ENCODE measurements at places on chromosomes 6 and 20.

- no peak for DNase-seq
Measured at GRCh38 chr6:4585682-4586468, 190.3 kb upstream of the CDYL start.

DNA sequence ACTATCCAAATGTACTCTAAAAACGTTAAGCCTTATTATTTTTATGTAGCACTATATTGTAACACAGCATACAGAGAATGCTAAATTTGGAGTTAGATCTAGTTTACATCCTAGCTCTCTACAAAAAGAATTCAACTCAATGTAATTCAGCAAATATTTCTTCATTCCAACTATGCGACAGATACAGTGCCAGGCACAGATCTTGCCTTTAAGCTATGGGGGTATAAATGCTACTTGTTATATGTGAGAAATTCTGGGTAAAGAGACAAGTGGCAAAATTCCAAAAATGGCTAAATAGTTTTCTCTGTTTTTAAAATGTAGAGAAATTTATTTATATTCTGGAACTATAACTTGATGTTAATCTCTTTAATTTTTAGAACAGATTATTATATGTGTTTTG, 63.2 kb downstream of the SEL1L2 start:
- no peak for DNase-seq

DNA sequence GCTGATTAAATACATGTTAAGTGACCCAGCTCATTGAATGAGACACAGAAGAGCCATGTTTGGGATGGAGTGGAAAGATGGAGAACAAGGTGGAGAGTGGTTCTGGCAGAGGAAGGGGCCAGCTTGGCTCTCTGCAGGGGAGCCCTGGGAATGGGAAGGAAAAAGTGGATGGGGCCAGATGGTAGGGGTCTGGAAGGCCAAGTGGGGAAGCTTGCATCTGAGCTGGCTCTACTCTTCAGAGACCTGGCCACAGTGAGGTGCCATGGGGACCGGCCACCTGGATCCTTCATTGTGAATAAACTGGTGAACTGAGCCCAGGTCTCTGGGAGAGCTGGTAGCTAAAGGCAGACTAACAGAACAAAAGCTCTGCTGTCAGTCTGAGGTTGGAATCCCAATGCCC, 48.9 kb upstream of the SIRPA start:
- DNase-seq: no peak

- no peak for DNase-seq
Measured at GRCh38 chr6:23213193-23213592, 643.8 kb downstream of the HDGFL1 start.

DNA sequence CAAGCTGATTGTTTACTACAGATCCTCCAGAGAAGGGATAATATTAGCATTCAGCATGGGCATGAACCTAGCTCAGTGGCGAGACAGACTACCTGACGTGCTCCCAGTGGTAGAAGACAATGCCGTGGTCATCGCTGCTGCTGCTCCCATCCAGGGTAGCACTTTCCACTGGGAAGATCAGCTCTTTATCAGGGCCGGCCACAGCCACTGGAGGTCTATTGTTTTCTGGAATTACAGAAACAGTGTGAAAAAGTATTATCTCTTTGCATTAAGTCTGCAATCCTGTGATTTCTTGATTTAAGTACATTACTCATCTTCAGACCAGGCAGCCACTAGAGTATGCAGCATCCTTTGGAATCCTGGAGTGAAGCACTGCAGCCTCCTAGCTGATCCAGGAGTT, 75.0 kb downstream of the ALDH5A1 start:
- no peak for DNase-seq

- no peak for DNase-seq
Measured at GRCh38 chr6:134474955-134475354, 157.0 kb upstream of the SGK1 start.

DNA sequence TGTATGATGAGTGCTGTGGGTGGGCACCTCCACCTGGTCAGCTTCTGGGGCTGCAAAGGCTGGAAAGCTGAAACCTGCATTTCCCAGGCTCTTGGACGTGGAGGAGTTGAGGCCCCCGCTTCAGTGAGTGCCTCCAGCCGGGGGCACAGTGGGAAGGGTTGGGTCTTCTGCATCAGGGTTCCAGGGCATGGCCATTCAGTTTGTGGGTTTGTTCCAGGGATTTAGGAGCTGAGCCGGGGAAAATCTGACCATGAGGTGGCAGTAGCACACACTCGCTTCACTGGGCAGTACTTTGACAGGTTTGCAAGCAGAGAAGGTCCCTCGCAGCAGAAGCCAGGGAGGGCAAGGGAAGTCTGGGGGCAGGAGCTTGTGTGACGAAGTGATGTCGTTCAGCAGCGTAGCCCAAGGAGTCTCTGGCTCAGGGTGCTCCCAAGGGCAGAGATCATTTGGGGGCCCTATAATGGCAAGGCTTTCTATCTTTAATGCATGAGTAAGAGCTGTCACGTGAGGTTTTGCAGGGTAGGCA, 69.5 kb upstream of the SULF2 start:
- no peak for DNase-seq

- no peak for DNase-seq
Measured at GRCh38 chr6:131572686-131573415, at the start of gene ARG1. Gene ARG1 (plus strand): TSS chr6:131573226. CDS start chr6:131573283, 57 bp downstream.

DNA sequence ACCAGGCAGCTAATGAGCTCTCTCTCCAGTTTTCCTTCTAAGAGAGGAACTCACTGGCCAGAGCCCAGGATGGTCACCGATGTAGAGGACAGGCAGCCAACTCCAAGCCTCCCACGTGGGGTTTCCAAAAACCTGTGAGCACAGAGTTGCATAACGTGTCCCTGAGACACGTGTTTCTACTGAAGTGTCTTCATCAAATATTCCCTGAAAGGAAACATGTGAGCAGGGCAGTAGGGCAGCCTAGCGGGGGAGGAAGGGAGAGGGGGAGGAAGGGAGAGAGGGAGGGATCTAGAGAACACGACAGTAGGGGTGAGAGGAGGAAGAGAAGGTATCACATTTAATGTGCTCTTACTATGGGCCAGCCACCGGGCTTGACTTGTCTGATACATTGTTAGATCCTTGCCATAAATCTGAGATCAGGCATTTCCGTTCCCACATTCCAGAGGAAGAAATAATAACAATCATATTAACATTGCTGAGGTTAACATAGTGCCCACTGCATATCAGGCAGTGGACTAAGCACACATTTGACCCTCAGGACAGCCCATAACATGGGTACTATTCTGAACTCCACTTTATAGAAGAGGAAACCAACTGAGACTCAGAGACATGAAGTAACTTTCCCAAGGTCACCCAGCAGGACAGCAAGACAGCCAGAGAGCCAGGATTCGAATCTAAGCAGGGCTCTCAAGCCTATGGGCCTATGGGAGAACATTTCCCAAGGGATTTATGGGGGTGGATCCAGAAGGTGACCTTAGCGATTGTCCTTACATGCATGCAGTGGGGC, 4.5 kb upstream of the SYS1 start:
- peak; percentile 30 for DNase-seq

GRCh38 chr6:8057263-8057662, 6.9 kb downstream of the BLOC1S5 start:
- DNase-seq: no peak

DNA sequence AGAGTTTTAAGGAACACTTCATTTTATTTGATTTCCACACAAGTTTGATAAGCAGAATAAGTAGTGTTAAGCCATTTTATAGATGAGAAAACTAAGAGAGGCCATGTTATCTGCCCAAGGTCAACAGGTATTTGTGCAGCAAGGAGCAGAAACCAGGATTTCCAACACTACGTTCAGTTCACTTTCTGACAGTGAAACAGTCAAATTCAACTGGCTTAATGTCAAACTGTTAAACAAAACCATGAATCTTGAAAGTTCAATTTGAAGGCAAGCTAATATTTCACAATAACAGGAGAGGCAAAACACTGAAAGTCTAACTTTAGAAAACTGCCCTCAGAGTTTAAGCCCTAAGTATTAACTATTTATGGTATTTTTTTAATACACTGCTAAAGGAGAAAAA, 32.6 kb downstream of the DTNBP1 start:
- no peak for DNase-seq

DNA sequence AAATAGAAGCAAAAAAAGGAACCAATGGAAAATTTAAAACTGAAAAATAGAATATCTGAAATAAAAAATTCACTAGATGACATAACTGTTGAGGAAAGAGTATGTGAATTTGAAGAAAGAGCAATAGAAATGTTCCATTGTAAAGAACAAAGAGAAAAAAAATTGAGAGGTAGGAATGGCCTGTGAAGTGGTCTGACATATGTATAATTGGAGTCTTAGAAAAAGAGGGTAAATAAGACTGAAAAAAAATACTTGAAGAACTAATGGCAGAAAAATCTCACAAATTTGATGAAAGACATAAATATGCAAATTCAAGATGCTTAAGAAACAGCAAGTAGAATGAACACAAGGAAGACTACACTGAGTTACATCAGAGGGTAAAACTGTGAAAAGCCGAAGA, 93.4 kb downstream of the QKI start:
- no peak for DNase-seq

- no peak for DNase-seq
Measured at GRCh38 chr6:17115251-17116116, 13.6 kb downstream of the STMND1 start.

DNA sequence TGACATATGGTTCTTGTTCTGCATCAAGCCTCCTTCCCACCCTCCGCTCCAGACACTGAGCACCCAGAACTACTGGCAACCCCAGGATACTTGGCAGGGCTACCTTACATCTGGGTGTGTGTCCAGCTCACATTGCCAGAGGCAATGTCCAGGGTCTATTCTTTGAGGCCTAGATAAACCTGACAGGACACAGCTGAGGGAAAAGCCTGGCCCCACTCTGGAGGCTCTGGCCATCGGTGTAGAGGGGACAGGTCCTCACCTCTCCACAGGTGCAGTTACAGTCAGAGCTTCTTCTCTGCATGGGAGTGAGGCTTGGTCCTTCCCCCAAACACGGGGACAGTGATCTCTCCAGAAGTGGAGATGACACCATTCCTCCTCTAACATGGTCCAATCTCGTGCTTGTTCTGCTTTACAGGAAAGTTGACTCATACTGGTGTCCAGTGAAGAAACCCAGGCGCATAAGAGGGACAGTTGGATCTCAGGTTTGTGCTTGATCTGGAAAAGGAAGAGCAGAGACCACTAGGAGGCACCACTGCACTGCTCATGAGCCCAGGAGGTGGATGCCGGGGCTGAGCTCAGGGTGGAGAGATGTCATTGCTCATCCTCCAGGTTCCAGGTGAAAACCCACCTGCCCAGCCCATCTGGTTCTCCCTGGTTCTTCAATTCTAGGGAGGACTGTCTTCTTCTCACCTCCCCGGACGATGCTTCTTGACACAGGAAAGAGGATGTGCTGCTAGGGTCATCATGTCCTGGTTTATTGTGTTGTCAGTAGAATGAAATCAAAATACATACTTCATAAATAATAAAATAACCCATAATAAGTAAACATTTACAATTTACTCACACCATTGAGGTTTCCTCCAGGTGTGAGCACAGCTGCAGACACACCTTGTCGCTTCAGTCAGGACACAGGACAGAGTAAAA, 14.7 kb downstream of the HLA-F start:
- peak; percentile 87 for DNase-seq

- no peak for DNase-seq
Measured at GRCh38 chr6:13766201-13766634, 48.1 kb downstream of the MCUR1 start.

GRCh38 chr6:29563435-29563965, 4.0 kb upstream of the UBD start:
- DNase-seq: no peak

DNA sequence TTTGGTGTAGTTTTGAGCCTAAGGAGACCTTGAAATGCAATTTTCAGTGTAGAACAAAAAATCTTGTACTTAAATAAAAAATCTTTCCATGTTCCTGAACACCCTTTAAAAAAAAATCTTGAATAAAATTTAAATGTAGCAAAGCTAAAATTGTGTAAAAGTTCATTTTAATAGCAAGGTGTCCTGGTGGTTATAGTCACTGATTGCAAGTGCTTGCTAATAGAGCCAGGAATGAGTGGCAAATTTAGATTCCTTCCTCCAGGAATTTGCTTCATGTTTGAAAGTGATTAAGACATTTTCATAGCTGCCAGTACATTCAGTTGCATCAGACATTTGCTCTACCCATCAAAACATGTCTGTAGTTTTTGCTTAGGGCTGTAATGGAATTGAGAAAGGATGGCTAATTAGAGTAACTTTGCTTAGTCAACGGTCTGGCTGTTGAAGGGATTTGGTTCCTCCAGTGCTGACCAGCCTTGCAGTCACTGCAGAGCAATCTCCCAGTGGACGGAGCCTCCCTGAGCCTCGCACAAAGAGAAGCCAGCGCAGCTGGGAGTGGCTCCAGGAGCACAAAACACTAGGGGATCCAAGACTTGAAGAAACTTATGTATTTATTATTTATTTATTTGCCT, 36.5 kb downstream of the AKAP12 start:
- no peak for DNase-seq

DNA sequence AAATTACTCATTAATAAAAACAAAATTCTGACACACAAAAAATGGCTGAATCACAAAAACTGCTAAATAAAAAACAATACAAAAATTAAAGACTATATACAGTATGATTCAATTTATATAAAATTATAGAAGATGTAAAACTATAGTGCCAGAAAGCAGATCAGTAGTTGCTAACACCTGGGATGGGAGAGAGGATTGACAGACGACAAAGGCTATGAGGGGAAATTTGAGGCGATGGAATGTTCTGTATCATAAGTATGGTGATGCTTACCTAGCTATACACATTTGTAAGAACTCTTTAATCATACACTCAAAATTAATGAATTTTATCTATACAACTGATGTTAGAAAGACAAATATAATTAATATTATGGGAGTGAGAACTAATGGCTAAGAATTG, 247.9 kb upstream of the GJE1 start:
- no peak for DNase-seq

- DNase-seq: no peak
Measured at GRCh38 chr6:55528624-55529023, 50.4 kb downstream of the HMGCLL1 start.

GRCh38 chr6:30615219-30615957, 1.7 kb downstream of the PPP1R10 start:
- no peak for DNase-seq

GRCh38 chr6:112234601-112235000, 19.8 kb downstream of the LAMA4 start:
- no peak for DNase-seq

Measured in Peyer's patch (tissue), 4 donors.